ENCODE measurements at places on chromosomes 6 and 20.

GRCh38 chr20:17893445-17893844 lies 75.1 kb downstream of the SNX5 start:
- no peak for DNase-seq

- DNase-seq: no peak
Observed at GRCh38 chr6:3473773-3474172, 16.9 kb upstream of the SLC22A23 start.

GRCh38 chr6:149438855-149439254 lies 38.8 kb downstream of the SUMO4 start:
- no peak for DNase-seq

- no peak for DNase-seq
Observed at GRCh38 chr6:2890976-2891767, 11.9 kb downstream of the SERPINB9 start.

GRCh38 chr6:70379473-70380013 lies 33.8 kb upstream of the FAM135A start:
- no peak for DNase-seq

GRCh38 chr6:13508711-13509705 lies 21.6 kb upstream of the GFOD1 start:
- DNase-seq: no peak

DNA sequence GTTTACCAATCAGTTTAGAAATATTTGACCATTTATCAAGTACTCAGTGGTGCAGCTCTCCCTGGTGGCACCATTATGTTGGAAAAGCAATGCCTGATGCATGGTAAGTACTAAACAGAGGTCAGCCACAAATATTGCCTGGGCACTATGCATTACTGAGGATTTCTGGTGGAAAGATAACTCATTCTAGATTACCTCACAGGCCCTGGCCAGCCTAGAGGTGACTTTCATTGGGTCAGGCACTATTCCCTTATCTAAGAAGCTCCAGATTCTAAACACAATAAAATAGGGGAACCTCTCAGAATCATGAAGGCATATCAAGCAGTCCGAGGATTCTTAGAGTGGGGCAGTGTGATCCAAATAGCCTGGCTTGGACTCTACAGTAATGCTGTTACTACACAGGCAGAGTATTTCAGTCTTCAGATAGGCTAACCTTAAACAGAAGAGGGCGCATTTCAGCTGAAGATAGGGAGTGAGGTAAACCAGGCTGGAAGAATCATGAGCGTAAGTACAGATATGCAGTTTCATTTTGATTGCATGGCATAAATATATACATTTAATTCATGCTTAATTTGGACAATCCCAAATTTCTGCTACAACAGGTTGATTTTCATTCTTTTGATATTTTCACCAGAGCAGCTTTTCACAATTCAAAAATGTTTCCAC lies 12.1 kb downstream of the LGSN start:
- no peak for DNase-seq

DNA sequence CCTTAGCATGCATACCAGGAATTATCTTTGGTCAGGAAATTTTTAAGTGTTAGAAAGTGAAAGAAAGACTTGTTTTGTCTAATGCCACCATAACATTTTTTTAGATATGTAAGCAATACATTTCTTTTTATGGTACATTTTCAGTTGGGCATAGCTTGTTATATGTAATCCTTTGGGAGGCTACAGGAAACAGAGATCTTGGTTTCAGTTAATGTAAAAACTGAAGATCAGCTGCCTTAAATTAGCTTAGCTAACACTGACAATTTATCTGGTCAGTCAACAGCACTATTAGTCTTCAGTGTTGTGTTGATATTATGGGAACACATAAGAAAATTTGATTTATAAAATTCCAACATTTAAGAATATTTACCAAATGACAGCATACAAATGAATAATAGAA lies 78.6 kb upstream of the SMIM8 start:
- no peak for DNase-seq
